Ascending aorta (tissue), 2 donors: ENCODE measurements at places on chromosomes 1 and 21. TPM values are rescaled to one million over a fixed set of nuclear protein-coding genes. Genes with fewer than 3 reads are reported as not detected.

DNA sequence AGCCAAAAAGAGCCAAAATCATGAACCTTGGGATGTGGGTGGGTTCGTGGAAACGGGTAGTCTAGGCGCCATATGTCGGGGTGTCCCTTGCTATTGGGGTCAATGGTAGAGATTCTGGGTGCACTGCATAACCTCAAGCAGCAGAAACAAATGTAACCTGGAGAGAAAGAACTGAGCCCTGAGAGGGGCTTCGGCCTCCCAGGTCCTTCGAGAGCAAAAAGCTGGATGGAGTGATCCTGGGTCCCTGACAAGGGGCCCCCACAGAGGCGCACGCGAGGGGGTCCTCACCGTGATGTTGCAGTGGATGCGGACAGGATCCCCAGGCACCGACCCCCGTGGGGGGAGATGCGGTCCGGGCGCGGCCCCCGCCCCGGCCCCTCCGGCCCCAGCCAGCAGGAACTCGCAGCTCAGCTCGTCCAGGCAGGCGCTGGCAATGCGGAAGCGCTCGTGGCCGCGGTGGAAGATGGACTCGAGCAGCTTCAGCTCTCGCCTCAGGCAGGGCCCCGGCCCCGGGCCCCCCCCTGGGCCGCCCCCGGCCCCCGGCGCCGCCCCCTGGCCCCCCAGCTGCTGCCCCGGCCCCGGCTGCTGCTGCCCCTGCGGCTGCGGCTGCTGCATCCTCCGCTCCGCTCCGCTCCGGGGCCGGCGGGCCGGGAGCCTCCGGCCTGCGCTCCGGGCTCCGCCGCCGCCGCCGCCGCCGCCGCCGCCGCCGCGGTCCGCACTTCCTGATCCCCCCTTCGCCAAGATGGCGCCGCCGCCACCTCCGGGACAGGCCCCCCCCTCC, at the start of gene UBE2Q1:
Gene UBE2Q1 (minus strand): TSS at position 724 of the 781 bp plus-strand sequence. CDS start 109 bp downstream, at position 615.
- peak within 1 kb of the TSS; percentile 88 for H3K27ac ChIP-seq
- DNase-seq, result peak; percentile 75
- peaks cover 27% of the 10 kb centered on the region for H3K36me3 ChIP-seq

- H3K27ac ChIP-seq, result no peak overlapping the region
- no peaks in the 10 kb centered on the region for H3K27me3 ChIP-seq
- no peak overlapping the region for H3K4me3 ChIP-seq
- DNase-seq, result no peak
Measured at GRCh38 chr1:7594714-7595295, 176.3 kb upstream of the VAMP3 start.

GRCh38 chr1:108897865-108898720, 21.3 kb downstream of the GPSM2 start:
- no peak overlapping the region for H3K4me3 ChIP-seq
- no peaks in the 10 kb centered on the region for H3K27me3 ChIP-seq
- DNase-seq, result no peak
- no peak overlapping the region for H3K27ac ChIP-seq
- no peaks in the 10 kb centered on the region for H3K36me3 ChIP-seq

DNA sequence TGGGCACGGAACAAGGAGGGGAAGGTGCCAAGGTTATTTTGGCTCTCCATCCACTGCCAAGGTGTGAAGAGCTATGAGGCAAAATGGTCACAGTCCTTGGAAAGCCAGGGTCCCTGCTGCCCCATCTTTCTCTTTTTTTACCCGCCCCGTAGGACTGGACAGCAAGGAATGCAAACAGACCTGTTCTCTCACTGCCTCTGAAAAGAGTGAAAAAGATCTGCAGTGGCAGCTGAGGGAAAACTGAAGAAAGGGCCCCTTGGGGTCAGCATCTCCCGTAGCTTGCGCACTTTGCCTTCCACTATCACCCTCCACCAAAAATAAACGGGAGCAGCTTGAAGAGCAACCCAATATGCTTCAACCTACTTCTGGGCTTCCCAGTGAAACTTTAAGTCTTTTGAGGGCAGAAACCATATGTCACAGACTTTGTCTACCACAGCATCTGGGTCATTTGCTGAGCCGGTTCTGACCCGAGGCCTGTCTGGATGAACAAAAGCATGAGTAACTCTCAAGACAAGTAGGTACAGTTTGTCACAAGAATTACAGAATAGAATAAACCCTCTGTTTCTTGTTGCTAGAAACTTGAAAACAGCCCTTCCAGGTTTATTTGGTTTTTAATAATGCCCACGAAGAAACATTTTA, 9.4 kb upstream of the KIF14 start:
- no peaks in the 10 kb centered on the region for H3K27me3 ChIP-seq
- no peaks in the 10 kb centered on the region for H3K36me3 ChIP-seq
- no peak for DNase-seq
- no peak overlapping the region for H3K27ac ChIP-seq
- H3K4me3 ChIP-seq, result no peak overlapping the region

DNA sequence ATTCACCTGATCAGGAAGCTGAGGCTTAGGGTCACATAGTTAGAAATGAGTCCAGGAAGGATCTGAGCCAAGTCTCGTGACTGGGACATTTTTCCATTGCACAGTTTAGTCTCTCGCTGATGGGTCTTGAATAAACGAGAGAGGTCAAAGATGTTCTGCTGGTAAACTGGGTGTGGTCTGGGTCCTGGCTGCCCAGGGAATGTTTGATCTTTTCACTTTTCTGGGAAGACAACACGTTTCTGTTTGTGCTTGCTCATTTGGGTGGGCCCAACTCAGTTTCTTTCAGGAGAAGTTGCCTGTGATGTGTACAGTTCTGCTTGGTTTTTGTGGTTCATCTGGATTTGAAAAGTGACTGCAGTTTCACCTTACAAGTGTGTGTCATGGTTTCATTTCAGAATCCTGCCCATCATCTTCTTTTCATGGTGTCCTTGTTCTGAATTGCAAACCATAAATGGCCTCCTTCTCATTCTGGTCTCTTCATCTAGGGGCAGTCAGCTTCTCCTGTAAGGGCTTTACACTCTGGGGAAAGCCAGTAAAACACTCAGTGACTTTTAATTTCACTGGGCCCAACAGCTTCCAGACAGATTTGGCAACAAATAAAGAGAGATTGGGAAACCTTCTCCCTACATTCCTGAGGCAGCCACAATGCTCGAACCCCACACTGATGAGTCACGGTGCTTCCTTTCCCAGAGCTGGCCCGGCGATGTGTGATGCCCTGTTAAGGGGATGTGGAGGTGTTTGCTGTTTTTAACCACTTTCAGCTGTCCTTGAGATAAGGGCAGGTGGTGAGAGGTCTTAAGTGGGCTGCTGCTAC, 7.2 kb upstream of the TACSTD2 start:
- no peak overlapping the region for H3K4me3 ChIP-seq
- DNase-seq, result peak; percentile 59
- no peaks in the 10 kb centered on the region for H3K27me3 ChIP-seq
- peaks cover 7% of the 10 kb centered on the region for H3K4me1 ChIP-seq

The KHDC4 gene
- 101 TPM for total RNA-seq
